ENCODE measurements at places on chromosomes 6 and 20.

GRCh38 chr20:52096117-52096516 is 95.5 kb downstream of the ZFP64 start:
- DNase-seq = no peak

GRCh38 chr6:70371454-70372105 is 41.7 kb upstream of the FAM135A start:
- no peak for DNase-seq

- DNase-seq = no peak
Measured at GRCh38 chr6:64547594-64548268, 912.1 kb downstream of the PHF3 start.

GRCh38 chr6:164694386-164694785 is 615.0 kb downstream of the C6orf118 start:
- DNase-seq = no peak

DNA sequence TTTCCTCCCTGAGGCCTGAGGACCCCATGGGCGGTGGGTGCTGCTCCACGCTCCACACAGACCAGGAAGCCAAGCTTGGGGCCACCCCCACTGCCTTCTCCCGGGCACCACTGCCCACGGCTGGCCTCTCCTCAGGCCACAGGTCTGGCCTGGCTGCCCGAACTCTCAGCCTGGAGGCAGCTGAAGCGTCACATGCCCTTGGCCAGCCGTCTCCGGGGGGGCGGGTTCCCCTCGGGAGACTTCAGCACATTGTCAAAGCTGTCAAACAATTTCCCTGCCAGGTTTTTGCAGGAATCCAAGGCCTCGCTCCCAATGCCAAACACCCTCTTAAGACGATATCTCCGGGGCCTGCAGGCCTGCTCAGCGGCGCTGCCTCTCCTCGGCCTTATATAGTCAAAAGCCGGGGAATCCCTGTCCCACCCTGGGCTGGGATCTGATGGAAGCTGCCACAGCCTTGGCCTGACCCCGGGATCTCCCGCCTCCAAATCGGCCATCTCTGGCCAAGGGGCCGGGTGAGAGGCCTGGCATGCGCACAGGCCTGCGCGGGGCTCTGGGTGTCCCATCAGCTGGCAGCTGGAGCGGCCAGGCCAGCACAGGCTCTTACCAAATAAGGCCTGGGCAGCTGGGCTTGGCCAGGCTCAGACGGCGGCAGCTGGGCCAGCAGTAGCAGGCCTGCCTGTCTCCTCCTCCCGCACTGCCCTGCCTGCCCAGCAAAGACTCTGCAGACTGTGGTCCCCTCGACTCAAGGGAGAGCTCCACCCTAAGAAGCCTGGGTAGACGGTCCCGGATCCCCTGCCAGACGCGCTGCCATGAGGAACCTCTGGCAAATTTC is 49.7 kb downstream of the RBM38 start:
- DNase-seq = peak; percentile 82

GRCh38 chr6:22550971-22551670 is 18.2 kb upstream of the HDGFL1 start:
- DNase-seq = peak; percentile 32

DNA sequence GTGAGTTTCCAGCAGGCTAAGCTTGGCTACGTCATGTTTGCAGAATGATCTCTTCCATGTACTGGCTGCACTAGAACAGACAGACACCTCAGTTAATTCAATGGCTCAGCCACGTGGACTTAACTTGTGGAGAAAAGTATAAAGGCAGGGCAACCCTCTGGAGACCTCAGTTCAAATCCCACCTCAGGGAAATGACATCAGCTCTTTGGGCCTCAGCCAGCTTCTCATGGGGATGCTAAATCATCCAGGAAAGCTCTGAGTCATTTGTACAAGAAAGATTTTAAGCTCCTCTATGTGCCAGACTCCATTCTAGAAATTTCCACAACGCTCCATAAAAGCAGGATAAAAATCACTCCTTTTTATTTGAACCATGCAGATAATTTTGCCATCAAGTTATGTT is 128.5 kb upstream of the SALL4 start:
- DNase-seq = no peak

GRCh38 chr6:142153196-142153595 is 6.1 kb downstream of the VTA1 start:
- DNase-seq = no peak

- no peak for DNase-seq
Measured at GRCh38 chr6:148827416-148828045, 80.7 kb downstream of the UST start.

GRCh38 chr6:125004198-125004597 is 42.0 kb downstream of the RNF217 start:
- DNase-seq = no peak

DNA sequence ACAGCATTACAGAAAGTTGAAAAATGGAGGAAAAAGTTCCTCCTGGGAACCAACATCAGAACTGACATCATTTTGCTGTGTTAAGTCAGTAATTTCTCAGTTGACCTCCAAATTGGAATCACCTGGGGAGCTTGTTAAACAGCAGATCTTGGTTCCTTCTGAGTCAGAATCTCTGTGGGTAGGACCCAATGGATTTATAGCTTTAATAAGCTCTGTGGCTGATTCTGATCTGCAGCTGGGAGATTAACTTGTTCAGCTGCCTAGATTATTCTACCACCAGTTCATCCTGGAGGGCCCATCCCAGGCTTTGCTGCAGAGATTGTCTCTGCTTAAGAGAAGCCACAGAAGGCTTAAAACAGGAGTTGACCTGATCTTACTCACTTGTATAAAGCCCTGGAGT is 90.7 kb upstream of the POPDC3 start:
- no peak for DNase-seq

DNA sequence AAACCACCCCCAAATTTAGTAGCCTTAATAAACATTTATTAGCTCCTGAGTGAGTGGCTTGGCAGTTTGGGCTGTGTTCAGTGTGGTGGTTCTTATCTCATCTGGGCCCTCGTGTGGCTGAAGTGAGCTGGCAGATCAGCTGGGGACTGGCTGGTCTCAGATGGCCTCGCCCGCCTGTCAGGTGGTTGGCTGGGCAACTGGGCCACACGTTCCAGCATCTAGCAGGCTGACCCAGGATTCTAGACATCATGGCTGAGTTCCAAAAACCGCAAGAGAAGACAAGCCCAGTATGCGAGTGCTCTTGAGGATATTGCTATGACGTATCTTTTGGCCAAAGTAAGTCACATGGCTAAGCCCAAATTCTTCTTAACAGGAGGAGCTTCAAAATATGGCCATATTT is 28.9 kb downstream of the EIF2S2 start:
- DNase-seq = no peak

DNA sequence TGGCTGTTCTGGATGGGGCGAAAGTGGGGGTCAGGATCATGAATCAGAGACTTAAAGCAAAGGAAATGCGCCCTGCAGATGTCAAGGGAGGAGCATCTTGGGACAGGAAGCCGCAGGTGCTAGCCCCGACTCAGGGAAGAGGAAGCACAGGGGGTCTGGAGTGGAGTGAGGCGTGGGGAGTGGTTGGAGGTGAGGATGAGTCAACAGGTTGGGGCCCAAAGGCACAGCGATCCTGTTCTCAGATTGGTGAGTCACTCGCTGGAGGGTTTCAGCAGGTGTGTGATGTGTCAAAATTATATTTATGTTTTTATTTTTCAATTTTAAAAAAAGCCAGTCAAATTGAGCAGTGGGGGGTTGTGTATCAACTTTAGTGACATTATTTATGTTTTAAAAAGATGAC is 19.0 kb downstream of the PACSIN1 start:
- DNase-seq = no peak

DNA sequence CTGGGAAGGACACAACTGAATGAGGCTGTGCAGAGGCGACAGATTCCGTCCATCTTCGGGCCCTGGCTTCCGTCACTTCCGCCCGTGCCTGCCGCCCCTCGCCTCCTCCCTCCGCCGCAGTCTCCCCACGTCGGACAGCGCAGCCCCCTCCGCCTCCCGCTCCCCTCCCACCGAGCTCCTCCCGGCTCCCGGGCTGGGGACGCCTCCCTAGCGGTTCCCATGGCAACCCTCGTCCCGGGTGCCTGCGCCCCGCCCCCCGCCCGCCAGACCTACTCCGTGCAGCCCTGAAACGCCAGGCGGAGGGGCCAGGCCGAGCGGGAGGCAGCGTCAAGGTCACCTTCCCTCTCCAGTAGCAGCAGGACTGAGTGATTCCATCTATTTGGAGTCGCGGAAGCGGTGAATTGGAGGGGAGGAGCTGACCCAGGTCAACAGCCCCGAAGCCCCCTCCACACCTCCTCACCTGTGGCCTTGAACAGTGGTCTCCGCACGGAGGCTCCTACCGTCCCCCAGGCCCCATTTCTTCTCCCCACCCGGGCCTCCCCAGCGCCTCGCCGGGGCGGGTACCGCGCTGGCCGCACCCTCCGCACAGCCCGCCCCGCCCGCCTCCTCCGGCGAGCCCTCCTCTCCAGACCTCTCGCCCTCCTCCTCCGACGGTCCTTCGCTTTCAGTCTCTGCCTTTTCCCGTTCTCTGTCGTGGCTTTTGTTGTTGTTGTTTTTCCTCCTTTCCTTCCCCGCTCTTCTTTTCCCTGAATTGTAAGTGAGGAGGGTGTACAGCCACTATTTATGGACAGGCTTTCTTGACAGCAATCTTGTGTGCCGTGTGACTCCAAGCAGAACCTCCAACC is 951 bp downstream of the NRSN2 start:
- DNase-seq = peak; percentile 98

GRCh38 chr6:8858854-8859331 is 423.5 kb upstream of the SLC35B3 start:
- no peak for DNase-seq

GRCh38 chr6:117530467-117531242 is 48.2 kb downstream of the DCBLD1 start:
- no peak for DNase-seq

DNA sequence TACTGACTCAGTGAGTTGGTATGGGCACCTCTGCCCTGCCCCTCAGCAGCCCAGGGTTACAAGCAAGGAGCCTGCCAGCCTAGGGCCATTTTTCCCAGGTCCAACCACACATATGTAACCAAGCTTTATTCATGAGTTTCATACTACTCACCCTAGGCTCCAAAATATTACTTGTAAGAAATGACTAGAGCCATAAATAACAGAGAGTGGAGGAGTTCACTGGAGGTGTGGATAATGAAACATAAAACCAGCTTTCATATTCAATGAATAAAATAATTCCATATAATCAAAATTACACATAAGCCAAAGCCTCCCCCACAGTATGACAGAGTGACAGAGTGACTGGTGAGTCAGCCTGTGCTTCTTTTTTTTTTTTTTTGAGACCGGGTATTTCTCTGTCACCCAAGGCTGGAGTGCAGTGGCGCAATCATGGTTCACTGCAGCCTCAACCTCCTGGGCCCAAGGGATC is 229.8 kb upstream of the SASH1 start:
- DNase-seq = no peak

DNA sequence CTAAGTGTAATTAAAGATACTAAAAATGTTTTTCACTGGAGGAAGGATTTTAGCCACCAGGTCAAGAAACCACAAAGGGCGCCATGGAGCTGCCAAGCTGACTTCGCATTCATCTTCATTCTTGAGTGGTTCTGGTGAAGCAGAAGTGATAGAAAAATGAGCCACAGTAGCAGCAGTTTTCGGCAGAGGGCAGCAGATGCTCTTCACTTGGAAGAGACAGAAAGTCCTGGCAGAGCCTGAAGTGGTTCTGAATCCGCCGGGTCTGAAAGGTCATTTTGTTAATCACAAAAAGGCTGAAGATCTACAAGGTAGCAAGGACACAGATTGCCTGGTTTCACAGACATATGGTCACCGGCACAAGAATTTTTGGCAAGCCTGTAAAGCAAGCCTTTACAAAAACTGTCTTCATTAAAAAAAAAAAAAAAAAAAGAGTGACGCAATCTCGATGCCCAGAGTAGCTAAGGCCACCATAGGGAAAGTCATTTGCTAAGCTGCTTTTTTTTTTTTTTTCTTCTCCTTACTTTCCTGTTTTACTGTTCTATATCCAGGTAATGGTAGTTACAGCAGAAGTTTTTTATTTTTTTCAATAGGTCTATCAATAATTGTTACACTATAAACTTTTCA is 345.1 kb upstream of the AGPAT4 start:
- peak; percentile 50 for DNase-seq

DNA sequence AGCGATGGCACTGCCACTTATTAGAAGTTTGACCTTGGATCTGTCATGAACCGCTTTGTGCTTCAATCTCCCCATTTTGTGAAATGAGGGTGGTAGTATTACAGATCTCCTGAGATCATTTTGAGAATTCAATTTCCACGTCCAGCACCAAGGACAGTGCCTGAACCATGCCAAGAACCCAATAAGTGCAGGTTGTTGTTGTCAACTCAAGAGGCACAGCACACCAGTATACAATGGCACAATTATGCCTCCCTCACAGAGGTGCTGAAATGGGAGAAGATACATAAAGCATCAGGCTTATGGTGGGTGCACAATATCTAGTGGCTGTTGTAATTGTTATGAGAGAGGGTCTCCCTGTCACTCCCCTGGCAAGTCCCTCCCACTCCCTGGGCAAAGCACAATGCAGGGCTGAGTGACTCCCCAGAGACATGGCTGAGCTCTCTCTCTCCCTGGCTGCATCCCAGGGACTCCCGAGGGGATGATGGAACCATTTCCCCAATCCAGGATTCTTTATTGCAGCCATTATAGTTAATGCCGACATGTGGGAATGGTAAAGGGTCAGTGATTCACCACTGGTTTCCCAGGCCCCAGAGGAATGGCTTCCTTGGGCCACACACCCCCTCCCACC is 78.7 kb downstream of the CDH22 start:
- DNase-seq = no peak

GRCh38 chr20:14634665-14635064 is 297.3 kb upstream of the FLRT3 start:
- DNase-seq = no peak

GRCh38 chr6:4296552-4296951 is 161.2 kb upstream of the ECI2 start:
- DNase-seq = no peak

- DNase-seq = no peak
Measured at GRCh38 chr20:23096097-23096496, 10.0 kb upstream of the CD93 start.

- DNase-seq = no peak
Measured at GRCh38 chr6:2232445-2232844, 13.0 kb downstream of the GMDS start.

DNA sequence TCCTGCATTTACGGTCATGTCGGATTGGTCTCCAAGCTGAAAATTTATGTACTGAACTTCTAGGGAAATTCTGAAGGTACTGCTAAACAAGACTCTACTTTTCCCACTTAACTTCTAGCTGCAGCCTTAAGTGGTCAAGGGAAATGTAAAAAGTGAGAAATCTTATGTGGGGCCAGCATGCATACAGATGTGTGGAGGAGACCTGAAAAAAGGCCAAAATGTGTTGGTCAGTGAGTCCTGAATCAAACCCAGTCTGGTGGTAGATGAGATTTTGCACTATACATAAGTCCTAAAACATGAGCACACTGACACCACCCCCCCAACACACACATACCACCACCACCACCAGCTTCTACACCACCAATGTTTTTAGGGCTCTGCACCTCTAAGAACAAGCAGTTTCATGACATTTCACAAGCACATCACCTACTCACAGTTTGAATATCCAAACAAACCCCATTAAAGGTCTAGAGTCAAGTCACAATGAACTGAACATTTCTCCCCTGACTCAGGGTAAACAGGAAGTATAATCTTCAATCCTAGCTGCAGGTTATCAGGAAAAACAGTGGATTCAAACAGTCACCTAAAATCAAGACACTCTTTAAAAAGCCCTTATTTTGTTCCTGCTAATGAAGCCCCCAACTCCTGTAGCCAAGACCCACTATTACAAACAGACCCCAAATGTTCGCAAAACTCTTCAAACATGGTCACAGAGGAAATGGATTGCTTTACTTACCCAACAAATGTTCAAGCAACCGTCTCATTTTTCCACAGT is 1.6 kb downstream of the ZMYND8 start:
- no peak for DNase-seq
